Activated T-helper 1 cell treated with anti-CD3 and anti-CD28 coated beads, Interleukin-2, amount 50 U/mL, for 16 hours (primary cell): ENCODE measurements at places on chromosomes 3 and 15.

DNA sequence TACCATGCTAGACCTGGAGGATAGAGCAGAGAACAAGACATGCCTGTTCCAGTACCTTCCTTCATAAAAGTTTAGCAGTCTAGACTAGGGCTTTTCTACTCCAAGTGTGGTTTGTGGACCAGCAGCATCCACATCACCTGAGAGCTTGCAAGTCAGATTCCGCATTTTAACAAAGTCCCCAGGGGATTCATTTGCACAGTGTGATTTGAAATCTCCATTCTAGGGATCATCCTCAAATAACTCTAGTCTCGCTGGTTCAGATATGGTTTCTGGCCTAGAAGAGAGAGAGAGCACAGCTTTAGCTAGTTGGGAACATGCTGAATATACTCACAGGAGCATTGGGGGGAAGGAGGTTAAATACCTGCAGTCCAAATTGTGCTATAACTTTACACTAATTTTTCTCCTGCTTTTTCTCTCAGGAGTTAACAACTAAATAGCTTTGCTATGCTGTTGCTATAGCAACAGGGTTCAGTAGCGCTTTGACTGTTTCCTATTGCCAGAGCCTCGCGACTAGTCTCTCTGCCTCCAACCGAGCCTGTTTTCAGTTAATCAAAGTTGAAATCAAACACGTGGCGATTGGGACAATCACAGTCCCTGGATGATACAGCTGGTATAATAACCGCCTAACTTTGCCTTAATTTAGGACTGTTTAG, 64.0 kb upstream of the RASGRF1 start:
- no peak for DNase-seq

GRCh38 chr3:121517953-121518655, 27.7 kb downstream of the POLQ start:
- no peak for DNase-seq

DNA sequence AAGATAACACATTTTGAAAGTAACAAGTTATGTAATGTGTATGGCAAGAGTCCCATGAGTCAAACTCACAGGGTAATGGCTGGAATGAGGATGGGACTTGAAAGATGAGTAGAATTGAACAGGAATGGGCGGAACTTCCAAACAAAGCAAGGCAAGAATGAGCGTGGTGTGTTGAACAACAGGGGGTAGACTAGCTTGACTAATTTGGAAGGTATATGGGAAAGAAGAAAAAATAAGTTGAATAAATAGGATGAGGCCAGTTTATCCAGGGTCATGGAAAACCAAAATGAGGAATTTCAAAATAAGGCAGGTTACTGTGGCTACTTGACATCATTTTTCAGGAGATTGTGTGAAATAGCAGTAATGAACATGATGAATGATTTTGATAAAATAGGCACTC, 2.5 kb upstream of the DPH6 start:
- no peak for DNase-seq

DNA sequence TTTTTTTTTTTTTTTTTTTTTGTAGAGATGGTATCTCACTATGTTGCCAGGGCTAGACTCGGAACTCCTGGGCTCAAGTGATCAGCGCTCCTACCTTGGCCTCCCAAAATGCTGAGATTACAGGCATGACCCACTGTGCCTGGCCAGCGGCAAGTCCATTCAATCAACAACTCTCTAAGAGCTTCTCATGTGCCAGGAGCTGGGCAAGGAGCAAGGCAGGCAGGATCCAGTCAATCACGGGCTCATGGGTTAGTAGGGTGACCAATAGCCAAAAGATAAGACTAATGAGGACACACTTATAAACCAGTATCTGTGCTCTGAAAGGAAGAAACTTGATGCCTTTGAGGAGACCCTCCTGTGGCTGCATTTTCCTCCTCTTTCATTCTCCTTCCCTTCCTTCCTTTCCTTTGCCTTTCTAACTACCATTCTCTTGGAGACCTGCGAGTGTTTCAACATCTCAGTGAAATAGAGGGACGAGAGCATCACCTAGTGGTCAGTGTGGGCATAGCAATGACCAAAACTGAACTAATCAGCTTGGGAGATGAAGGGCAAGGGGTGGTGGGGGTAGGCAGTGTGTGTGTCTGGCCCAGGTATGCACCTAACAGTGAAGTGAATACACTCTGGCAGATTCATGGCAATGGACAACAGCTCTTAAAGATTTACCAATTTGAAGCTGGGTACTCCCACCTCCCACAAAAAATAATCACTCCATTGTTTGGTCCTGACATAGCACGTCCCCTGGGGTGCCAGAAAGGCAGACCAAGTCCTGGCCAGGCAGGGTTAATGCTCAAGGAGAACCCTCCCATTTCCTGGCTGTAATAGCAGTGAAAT, 6.3 kb downstream of the RPP25 start:
- DNase-seq: peak; percentile 50

DNA sequence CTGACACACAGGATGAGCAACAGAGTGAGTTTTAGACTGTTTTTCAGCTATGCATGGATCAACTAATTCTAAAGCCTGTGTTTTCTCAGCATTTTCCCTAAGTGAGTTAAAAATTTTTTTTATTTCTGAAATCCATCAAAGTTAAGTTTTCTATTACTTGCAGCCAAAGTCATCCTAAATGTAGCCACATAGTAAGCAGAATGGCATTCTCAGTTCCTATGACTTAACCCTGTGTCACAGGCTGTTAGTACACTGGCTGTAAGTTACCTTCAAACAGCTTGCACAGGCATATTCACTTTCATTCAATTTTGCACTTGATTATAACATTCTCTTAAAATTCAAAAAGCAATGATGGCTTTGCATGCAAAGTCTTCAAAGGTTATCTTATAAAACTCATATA, 368.2 kb downstream of the OCA2 start:
- no peak for DNase-seq

- DNase-seq: no peak
Measured at GRCh38 chr3:172814738-172815137, 64.2 kb downstream of the ECT2 start.

- DNase-seq: no peak
Measured at GRCh38 chr15:63094495-63094931, 27.1 kb upstream of the LACTB start.

DNA sequence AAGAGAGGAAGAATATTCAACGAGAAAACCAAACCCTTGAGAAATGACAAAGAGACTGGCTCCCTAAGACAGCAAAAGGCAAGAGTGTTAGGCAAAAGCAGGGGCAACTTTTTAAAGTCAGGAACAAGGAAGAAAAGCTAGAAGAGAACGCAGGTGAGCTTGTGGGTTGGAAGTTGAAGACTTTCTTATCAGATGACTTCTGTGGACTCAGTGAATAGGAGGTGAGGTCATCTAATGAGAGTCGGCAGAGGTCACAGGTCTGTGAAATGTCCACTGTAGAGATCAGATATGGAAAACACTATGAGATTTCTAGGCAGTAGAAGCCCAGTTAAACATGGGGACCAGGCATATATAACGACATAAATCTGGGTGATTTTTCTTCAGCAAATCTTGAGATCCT, 27.2 kb upstream of the TNIK start:
- no peak for DNase-seq

DNA sequence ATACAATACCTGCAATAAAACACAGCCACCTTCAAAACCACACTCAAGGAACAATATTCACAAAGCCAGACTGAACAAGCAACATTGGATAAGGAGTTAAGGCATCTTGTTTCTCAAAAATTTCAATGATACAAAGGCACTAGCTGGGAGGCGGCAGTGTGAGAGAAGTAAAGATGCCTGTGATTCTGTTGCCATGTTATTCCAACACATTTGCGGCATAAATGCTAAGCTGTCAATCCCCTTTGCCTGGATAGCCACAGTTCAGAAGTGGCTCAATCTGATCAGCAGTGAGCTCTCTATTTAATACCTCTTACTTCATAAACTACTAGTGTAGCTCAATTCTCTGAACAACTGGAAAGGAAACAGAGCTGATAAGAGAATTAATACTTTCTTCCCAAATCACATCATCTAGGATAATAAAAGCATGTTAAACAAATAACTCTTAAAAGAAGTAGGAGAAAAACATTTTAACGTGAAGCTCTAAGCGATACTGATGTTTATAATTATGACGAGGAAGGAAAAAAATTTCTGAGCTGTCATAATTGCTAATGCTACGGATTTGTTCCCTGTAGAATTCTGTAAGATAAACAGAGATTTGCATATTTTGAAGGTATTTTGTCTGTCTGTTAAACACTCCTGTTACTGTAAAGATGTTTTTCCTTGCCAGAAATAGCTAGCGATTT, 358.4 kb downstream of the FOXP1 start:
- no peak for DNase-seq

DNA sequence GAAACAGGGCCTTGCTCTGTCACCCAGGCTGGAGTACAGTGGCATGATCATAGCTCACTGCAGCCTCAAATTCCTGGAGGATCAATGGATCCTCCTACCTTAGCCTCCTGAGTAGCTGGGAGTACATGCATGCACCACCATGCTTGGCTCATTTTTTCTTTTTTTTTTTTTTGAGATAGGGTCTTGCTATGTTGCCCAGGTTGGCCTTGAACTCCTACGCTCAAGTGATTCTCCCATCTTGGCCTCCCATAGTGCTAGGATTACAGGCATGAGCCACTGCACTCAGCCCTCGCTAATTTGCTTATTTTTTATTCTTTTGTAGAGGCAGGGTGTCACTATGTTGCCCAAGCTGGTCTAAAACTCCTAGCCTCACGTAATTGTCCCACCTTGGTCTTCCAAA, 6.0 kb upstream of the ARIH1 start:
- no peak for DNase-seq

- no peak for DNase-seq
Measured at GRCh38 chr3:139639662-139640061, 38.1 kb downstream of the NMNAT3 start.

DNA sequence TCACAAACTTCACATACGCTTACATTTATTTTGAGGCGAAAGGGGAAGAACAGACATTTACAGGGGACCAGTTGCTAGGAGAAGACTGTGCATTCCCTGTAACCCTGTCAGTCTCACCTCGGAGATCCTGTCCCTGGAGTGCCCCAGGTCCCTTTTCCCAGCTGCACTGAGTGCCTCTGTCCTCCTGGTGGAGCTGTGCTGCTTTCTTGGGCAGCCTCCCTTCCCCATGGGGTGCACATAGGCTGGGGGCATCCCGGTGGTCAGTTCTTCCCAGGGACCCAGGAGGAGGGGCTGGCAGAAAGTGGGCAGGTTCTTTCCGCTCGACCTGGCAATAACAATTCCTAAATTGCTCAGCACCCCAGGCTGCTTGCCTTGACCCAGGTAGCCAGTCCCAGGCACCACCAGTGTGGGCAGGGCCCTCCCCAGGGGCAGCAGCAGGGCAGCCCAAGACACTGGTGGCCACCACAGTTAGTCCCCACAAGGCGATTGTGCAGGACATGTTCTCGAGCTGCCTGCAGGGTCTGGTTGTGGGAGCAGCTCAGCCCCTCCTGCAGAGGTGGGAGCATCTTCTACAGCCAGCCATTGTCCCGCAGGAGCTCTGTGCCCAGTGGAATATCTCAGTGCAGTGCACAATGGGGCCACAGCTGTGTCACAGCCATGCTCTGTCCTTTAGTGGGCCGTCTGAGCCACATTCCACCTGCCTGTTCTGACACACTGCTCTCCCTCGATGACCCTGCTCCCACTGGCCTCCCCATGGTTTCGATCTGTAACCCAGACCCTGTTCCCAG, 36.3 kb downstream of the APBA2 start:
- DNase-seq: no peak

DNA sequence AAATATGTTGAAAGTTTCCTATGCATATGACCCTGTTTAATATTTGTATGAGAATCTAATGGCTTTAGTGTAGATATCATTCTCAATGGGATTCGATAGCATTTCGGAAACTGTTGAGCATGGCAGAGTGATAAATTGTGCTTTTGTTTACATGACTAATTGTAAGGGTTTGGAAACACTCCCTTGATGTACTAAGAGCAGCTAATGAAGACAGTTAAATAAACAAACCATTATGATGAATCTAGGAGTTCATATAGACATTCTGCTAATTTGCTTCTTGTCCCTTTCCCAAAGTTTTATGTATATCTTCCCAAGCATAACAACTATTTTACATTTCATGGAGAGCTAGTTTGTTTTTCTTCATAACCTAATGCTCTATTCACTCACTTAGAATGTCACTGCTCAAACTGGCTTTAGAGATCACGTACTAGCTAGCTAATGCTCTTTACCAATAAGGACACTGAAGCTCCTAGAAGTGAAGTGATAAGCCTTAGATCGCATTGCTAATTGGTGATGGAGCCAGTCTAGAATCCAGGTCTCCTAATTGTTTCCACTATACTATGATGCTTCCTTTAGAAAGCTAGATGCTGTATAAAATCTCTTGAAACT, 140.8 kb downstream of the TP63 start:
- DNase-seq: no peak

DNA sequence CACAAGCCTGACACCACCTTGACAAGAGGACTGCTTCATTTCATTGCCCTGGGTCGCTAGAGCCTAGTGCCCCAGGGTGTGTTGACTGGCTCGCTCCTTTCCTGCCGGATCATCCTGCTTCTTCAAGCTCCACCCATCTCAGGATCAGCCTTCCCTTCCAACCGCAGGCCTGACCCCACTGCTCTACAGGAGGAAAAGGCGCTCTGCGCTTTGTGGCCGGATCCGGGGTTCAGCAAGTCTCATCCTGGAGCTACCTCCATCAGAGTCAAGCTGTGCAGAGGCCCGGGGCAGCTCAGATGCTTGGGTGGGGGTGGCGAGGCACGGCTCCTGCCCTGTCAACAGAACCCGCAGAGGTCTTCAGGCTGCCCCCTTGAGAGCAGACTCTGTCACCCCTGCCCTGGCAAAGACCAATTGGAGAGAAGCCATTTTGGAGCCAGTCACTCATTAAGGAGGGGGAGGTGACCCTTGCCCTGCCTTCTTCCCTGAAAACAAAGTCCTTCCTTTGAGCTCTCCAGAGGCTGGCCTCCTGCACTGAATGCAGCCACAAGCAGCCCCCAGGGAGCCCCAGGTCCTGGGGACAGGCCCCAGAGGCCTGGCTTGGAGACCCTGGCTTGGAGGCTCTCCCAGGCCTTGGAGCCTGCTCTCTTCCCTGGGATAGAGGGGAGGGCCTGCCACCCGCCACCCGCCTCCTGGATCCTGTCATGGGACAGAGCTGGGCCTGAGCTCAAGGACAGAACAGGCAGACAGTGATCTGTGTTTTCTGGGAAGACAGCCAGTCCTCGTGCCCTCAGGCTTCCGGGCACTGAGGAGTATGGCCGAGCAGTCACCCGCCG, 80.3 kb downstream of the CPN2 start:
- no peak for DNase-seq

GRCh38 chr3:58305882-58306711, at the start of the genes HTD2 and RPP14:
Gene HTD2, plus strand, starts transcription at chr3:58306520. Its CDS starts 11,094 bp downstream, at chr3:58317614.
Gene RPP14, plus strand, starts transcription at chr3:58306245. Its CDS starts 4,085 bp downstream, at chr3:58310330.
- DNase-seq: peak; percentile 96

DNA sequence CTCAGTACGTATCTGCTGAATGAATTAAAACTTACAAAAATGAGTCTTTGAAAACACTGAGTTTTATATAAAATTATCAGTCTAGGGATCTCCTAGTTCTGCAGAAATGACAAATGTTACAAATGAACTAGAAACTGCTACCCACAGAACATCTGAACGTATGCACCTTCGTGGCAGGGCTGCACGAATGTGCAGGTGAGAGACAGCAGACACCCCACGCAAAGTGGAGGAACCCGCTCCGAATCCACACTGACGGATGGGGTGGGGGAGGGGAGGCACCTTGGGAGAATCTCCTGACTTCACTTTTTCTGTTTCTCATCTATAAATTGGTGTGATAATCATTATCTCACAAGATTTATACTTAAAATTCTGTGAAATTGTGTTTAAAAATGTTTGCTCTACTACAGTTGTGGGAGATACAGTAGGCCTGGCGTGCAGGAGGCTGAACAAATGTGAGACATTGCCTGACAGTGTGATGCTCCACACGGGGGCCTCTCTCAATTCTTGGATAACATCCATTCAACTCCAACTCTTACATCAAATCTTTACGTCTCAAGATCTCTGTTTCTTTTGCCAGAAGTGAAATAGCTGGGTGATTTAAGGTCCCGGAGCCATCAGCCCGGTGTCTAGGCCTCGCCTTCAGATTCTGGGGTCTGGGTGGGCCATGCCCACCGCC, 86.9 kb downstream of the ATP10A start:
- DNase-seq: no peak
